Frontal cortex (tissue), 4 donors: ENCODE measurements at places on chromosomes 13 and 19. TPM values are rescaled to one million over a fixed set of nuclear protein-coding genes. Genes with fewer than 3 reads are reported as not detected.
A peak's percentile ranks its signal among the peaks of the same experiment; 100 is the strongest.

The FGF14 gene
- 85.2 TPM for total RNA-seq

- DNase-seq, result peak; percentile 40
Observed at GRCh38 chr13:31742097-31742734, 2.9 kb downstream of the RXFP2 start.

- no peak for DNase-seq
Observed at GRCh38 chr13:46015366-46015765, 37.2 kb downstream of the ZC3H13 start.

GRCh38 chr19:56808717-56809392, 31.7 kb downstream of the PEG3 start:
- DNase-seq, result no peak

DNA sequence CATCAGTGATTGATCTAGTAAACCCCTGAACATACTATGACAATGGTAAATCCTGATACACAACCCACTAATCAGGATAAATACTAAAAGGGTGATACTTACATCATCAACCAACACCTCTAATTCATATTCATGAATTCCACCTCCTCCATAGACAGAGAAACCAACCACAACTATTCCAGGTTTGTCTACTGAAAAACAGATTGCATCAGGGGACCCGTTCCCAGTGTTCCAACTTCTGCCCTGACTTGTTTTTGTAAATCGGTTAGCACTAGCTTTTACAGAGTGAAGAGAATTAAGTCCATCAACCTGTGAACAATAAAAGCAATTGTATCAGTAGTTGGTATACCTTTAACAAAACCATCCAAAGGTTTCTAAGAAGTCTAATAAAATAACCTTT, 149.2 kb downstream of the MYCBP2 start:
- DNase-seq, result no peak

The ZNF723 gene
- total RNA-seq, result not detected

DNA sequence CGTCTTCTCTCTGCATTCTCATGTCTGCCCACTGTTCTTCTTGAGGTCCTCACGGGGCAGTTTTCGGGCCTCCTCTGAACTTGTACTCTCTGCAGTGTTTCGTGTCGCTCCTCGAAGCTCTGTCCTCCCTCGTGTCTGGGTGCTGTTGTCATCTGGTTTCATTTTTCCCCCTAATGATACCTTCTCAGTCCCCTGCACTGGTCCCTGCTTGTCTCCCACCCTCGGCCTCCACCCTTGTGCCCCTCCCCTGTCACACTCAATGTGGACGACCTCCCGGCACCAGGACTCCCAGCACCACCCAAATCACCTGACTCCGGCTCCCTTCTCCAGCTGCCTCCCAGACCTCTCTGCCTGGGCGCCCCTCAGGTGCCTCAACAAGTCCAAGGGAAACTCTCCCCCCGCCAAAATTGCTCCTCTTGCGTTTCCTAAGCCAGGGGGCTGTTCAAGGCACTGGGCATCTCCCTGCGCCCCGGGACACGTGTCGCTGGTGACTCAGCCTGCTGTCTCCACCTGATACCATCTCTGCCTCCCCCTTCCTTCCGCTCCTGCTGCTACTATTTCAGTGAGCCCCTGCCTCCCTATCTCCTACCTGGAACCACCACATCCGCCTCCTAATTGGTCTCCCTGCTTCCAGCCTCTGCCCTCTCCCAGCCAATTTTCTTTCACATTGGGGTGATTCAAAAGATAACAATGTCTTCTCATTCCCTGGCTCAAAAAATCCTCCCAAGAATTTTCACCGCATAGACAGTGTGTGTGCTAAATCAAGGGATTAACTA, 49.5 kb downstream of the RFX2 start:
- DNase-seq, result no peak

GRCh38 chr13:96746886-96747285, 247.4 kb downstream of the OXGR1 start:
- no peak for DNase-seq

The DOCK9 gene
- 162 TPM for total RNA-seq

GRCh38 chr19:18002347-18002850, 5.6 kb upstream of the ARRDC2 start:
- no peak for DNase-seq

The RASGRP4 gene
- under 0.01 TPM for total RNA-seq

GRCh38 chr13:26663791-26664190, 96.8 kb downstream of the GPR12 start:
- no peak for DNase-seq

- no peak for DNase-seq
Observed at GRCh38 chr19:49103331-49104085, 10.7 kb upstream of the LIN7B start.

The ZNF560 gene
- 0.41 TPM for total RNA-seq

DNA sequence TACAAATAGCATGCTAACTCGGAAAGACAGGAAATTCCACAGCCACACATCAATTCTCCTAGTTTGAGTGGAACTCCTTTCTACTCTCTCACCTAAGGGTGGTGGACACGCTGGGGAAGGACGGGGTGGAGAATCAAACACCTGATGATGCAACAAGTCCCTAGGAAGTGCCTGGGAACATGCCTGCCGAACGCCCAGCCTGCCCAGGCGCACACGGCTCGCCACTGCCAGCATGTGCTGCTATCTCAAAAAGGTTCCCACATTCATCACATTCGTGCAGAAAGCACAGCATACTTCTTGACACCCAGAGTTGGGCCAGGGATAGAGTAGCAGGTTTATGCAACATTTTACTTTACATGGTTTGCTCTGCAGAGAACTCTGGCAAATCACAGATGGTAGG, 164.6 kb downstream of the ABCC4 start:
- no peak for DNase-seq

The SPRY2 gene
- 42.8 TPM for total RNA-seq

- no peak for DNase-seq
Observed at GRCh38 chr19:16542910-16543472, 754 bp upstream of the CHERP start.

The TMEM38A gene
- total RNA-seq, result 8.6 TPM

- DNase-seq, result no peak
Observed at GRCh38 chr19:5466072-5466471, 10.9 kb downstream of the ZNRF4 start.

- DNase-seq, result peak; percentile 16
Observed at GRCh38 chr13:57632276-57633140, 964 bp downstream of the PCDH17 start.

The ZNF345 gene
- total RNA-seq, result 24.9 TPM

DNA sequence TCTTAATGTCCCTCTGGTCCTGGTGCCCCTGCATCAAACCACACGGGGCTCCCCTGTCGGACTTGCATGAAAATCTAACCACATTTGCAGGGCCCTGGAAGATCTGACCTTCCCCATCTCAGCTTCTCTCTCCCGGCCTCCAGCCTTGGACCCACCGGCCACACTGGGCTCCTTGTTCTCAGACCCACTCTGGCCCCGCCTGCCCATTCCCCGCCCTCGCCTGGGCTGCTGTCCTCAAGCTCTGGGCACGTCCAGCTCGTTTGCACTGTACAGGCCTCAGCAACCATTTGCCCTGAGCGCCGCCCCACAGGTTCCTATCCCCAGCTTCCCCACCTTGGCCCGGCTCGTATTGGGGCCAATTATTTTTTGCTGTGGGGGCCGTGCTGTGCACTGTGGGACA, 10.5 kb downstream of the MYO9B start:
- peak; percentile 57 for DNase-seq

The TEX29 gene
- total RNA-seq, result not detected

DNA sequence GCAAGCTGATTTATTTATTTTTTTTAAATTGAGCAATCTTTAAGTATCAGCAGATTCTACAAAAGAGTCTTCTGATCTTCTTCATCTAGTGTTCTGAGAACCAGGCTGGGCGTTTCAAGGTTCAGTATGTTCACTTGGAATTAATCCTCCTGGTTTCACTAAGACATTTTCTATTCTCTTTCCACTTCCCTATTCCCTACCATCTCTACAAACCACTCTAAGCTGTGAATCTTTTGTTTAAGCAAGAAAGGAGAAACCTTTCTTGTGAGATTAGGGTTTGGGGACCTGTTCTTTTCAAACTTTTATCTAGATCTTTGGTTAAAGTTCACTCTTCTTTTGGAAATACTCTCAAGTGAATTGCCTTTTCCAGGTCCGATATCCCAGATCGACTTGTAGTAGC, 59.3 kb downstream of the URI1 start:
- no peak for DNase-seq

GRCh38 chr19:8194528-8195267, 14.5 kb upstream of the CERS4 start:
- DNase-seq, result no peak

DNA sequence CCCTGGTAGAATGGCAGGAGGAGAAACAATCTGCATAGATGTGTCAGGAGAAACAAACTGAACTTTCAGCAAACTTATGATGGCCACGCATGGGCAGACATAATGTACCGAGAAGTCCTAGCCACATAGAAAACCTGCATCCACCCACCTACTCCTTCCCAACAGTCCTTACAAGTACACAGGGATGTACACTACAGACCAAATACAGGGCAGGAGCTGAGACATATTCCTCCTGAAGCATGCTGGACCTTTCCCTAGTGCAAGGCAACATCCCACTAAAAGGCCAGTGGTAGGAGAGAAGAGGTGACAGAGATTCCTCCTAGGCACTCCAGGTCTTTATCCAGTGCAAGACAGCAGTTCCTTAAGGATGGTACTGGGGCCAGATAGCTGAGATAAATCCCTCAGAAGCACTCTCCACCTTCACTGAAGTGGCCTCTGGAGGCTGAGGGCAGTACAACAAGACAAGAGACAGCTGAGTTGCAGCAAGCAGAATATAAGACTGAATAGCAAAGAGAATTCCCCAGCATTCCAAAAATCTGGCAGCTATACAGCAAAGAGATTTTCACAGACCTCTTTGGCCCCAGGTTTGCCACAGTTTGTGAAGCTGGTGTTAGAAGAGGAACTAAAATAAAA, 18.3 kb downstream of the VWA8 start:
- no peak for DNase-seq

GRCh38 chr19:38250428-38250820, 5.8 kb downstream of the PPP1R14A start:
- no peak for DNase-seq

DNA sequence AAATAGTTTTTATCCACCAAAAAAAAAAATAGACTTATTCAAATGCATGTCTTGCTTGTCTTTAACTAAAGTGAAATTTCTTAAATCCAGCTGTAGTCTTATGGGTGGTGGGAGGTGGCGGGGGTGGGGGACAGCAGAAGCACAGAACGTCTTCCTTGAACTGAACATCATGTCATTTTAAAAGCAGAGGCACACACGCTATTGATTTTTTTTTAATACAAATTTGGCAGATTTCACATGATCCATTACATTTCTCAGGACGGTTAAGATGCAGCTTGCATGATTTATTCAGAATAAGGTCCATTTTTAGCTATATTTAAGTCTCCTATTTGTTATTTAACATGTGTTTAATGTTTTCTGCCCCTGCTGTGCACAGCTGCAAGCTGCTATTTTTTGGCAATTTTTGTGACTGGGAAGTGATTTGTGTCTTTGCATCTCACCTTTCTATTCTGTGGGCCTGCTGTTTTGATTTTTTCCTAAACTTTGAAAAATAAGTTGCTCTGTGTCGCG, 274.0 kb downstream of the TSHZ3 start:
- no peak for DNase-seq
